NCI-H2029 treated with DMSO at 0.1 percent for 48 hours (cell line): ENCODE measurements at places on chromosomes 1 and 21.

GRCh38 chr21:36428761-36429432 lies 43.7 kb downstream of the CHAF1B start:
- peak; percentile 61 for DNase-seq

DNA sequence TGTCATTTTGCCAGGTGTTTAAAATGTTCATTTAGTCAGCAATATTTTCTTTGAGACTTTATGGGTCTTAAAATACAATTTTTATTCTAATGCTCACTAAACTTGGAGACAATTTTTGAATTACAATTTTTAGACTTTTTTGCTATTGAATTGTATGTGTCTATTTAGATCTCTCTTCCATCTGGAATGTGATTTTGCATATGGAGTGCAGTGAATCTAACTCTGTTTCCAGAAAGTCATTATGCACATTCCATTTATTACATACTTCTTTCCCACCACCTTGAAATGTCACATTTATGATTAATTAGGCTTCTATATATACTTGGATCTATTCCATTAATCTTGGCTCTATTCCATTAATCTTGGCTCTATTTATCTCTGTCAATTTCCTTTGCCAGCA lies 5.6 kb upstream of the TSPEAR start:
- DNase-seq = no peak

GRCh38 chr1:201537891-201538611 lies 876 bp upstream of the NAV1 start:
- DNase-seq = no peak

- no peak for DNase-seq
These were observed 98.1 kb upstream of the IGSF21 start for GRCh38 chr1:18009478-18009961.

GRCh38 chr1:179529482-179530195 lies 46.1 kb downstream of the NPHS2 start:
- DNase-seq = no peak

GRCh38 chr1:33050221-33051076 lies 13.8 kb upstream of the AK2 start:
- DNase-seq = no peak

GRCh38 chr1:152502496-152503180 lies 8.0 kb upstream of the LCE5A start:
- no peak for DNase-seq

GRCh38 chr21:30629200-30629599 lies 5.8 kb upstream of the KRTAP20-2 start:
- DNase-seq = no peak

- DNase-seq = no peak
These were observed 39.4 kb downstream of the PAFAH2 start for GRCh38 chr1:25958465-25958864.

- DNase-seq = no peak
These were observed 25.2 kb downstream of the CNST start for GRCh38 chr1:246591504-246591903.

DNA sequence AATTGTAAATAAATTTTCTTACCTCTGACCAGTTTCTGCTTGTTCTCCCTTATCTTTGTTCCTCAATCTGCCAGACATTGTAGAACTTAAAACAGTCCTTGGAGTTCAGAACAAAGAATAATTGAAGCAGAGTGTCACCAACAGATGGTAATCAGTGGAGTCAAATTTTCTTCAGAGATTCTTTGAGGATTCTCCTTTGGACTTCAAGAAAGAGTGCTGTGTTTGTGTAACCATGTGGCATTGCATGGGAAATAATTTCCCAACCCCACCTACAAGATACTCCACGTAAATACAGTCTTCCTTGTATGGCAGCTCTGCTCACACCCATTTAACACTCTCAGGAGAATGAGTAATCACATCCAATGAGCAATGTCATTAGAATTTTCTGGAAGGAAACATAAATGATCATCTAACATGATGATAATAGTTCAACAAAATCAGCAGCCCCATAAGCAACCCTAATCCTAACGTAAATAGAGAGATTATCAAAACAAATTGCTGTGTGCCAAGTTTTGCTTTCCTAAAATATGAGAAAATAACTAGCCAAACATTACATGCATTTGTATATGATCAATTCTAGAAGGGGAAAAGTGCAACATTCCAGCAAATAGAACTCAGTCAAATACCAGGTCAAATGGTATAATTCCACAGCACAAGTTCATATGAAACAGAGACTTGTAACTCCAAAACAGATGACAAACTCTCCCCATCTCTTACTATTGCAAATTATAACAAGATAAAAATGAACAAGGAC lies 6.9 kb upstream of the DENND1B start:
- no peak for DNase-seq

- DNase-seq = no peak
These were observed 6.7 kb downstream of the KNCN start for GRCh38 chr1:46544561-46545240.

- no peak for DNase-seq
These were observed 338 bp upstream of the TOR1AIP1 start for GRCh38 chr1:179881642-179882252.

DNA sequence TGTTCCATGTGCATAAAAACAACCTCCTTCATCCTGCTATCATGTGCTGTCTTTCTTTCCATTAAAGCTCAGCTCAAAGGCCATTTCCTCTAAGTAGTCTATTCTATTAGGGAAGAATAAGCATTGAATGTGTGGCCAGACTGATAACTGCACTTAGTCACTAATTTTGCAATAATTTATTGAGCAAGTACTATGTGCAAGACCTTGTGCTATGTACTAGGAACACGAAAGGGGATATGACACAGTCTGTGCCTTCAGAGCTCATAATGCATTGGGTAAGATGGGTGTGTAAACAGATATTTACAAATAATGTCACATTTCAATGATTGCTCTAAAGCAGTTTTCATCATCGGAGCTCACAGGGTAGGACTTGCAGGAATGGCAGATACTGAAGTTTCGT lies 54.2 kb downstream of the NMNAT2 start:
- no peak for DNase-seq

- DNase-seq = no peak
These were observed 357.8 kb upstream of the PTBP2 start for GRCh38 chr1:96363826-96364225.

DNA sequence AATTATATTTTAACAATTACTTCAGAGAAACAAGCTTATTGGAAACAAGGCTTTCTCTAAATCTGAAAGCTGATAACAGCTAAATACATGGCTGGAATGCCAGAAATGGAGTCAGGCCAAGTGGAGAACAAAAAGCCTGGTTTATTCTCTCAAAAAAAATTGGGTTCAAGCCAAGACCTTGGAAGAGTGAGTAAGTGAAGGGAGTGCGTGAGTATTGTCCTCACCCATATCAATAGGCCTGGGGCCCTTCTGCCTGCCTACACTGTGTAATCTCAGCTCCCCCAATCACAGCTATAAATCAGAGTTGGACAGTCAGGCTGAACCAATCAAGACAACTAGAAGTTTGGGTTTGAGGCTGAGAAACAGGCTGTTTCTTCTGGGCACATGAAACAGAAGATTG lies 7.4 kb downstream of the KYAT3 start:
- peak; percentile 76 for DNase-seq

DNA sequence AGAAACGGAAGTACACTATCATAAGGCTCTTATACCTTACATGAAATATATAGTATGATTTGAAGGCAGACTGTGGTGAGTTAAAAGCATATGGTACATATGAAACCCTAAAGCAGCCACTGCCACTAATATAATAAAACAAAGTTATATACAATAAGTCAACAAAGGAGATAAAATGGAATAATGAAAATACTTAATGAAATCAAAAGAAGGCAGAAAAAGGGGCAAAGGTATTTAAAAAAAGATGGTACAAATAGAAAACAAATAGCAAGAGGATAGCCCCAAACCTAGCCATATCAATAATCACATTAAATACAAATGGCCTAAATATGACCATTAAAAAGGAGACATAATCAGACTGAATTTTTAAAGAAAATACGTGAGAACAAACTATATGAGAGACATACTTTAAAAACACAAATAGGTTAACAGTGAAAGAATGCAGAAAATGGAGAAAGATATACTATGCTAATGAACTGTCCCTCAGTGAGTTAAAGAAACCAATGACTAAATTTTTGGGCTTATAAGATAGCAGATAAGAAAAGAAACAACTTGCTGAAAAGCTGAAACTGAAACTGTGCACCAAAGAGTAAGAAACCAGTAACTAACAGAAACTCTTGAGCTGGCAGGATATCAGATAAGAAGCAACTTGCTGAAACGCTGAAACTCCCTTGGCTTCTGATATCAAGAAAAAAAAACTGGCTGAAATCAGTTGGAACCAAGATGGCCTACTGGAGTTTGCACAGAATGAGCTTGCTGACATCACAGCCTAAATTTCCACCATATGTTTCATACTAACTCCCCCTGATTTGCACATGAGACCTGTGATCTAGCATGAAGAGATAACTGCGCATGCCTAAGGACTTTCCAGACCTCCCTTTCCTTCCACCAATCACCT lies 44.3 kb upstream of the IL10 start:
- no peak for DNase-seq

DNA sequence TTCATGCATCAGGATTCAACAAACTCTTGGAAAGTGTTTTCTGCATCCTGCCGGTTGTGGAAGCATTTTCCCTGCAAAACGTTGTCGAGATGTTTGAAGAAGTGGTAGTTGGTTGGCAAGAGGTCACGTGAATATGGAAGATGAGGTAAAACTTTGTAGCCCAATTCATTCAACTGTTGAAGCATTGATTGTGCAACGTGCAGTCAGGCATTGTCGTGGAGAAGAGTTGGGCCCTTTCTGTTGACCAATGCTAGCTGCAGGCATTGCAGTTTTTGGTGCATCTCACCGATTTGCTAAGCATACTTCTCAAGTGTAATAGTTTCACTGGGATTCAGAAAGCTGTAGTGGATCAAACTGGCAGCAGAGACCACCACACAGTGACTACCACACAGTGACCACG lies 57.0 kb upstream of the PRDM2 start:
- no peak for DNase-seq

GRCh38 chr1:28439320-28439719 lies 66.5 kb upstream of the RCC1 start:
- no peak for DNase-seq

- DNase-seq = no peak
These were observed 43.3 kb downstream of the SSBP3 start for GRCh38 chr1:54362881-54363340.

DNA sequence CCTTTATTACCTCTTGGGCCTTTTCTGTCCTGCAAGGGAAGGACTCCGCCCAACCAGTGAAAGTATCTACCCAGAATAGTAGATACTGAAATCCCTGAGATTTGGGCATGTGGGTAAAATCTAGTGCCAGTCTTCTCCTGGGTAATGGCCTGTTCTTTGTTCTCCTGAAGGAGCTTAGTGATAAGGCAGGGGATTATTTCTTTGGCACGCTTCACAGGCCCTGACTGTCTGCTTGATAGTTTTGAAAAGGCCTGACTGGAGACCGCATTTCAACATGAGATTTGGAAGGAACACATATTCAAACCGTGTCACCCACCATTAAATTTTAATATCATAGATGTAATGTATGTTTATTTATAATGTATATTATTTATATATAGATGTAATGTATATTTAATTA lies 48.9 kb downstream of the RASAL2 start:
- no peak for DNase-seq

DNA sequence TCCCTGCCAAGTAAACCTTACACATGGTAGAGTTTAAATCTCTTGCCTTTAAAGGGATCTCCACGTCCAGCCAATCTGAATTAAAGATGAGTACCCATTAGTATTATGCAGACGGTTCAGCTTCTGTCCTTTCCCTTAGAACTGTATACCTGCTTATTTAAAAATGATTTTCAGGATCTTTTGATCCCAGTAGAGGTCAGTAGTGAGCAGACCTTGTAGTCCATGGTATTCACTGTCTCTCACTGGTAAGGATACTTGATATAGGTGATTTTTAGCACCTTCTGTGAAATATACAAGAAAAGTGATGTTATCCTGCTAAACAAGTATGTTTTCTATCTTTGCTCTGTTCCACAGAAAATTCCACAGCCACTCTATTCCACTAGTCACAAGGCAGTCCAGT lies 1211.6 kb upstream of the ADGRL4 start:
- peak; percentile 45 for DNase-seq

DNA sequence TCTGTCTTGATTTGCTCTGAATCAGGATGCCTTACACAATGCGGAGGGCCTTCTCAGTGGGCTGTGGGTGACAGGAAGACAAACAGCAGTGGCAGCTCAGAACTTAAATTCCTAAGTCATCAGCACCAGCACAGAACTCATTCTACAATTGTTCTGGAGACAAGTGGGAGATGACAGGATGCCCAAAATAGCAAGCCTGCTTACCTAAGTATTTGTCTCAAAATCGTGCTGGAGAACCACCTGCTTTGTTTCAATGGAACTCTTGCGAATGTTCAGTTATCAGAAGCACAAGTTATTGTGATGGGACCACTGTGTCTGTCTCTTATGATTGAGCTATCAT lies 76.1 kb downstream of the VCAM1 start:
- DNase-seq = no peak

DNA sequence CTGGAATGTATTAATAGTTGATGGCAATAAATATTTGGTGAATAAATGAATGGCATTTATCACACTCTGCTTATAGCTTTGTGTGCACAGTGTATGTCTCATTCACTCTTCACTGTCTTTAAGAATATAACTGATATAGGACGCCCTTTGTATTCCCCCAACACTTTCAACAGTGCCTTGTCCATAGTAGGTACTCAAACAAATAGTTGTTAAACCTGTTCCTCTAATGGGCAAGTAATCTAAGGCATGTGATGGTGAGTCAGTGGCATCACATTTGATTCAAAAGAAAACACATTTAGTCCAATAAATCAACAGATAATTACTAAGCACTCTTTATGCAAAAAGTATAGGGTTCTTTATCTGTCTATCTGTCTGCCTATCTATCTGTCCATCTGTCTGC lies 11.2 kb upstream of the RXRG start:
- no peak for DNase-seq
